ENCODE measurements at places on chromosomes 6 and 20.

GRCh38 chr20:41314386-41314785, 3.1 kb downstream of the ZHX3 start:
- DNase-seq = no peak

GRCh38 chr6:71414486-71414885, 125.9 kb downstream of the OGFRL1 start:
- DNase-seq = no peak

DNA sequence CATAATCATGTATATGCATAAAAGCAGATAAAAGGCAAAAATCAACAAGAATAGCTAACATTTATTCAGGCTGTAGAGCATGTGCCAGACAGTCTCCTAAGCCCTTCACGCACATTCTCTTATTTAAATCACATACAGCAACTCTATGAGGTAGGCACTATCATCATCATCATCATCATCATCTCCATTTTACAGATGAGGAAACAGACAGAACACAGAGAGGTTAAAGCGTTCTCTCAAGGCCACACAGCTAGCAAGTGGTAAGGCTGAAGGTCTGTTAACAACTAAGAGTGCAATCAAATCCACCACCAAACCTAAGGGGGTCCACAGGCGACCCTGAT, 857 bp upstream of the PLEKHG1 start:
- DNase-seq = no peak

DNA sequence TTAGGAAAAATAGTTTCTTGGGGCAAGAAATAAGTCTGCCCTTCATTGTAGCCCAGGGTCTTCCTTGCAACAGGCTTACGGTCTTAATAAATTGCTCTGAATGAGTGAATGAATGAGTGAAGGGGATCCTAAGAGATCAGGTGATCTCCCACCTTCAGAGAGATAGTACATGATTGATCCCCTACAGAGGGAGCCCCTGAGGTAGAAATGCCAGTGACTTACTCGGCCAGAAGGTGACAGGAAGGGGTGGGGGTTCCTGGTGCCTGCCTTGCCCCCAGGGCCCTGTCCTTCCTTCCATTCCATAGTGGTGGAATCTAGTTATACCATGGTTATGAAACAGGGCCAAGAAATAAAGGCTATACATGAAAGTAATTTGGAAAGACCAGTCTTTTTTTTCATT, 215.3 kb upstream of the SSTR4 start:
- DNase-seq = no peak

GRCh38 chr6:112160745-112161144, 73.4 kb downstream of the FAM229B start:
- DNase-seq = no peak

GRCh38 chr6:87858440-87858839, 156.4 kb upstream of the AKIRIN2 start:
- DNase-seq = no peak

DNA sequence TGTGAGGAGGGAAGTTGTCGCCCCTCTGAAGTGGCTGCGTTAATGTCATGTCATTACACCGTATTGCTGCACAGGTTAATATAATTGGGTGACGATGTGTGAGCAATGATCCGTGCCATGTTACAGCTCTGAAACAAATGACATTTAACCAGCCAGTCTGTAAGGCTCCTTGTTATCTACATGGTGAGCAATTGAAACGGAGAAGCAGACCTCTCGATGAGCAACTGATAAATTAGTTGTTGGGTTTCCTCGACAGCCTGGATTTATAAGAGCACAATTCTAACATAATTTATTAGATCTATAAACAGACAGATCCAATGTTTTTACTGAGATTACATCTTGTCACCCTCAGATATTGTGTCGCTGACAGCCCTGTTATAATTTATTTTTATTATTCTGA, 49.9 kb upstream of the MAFB start:
- DNase-seq = no peak

- DNase-seq = no peak
These were observed 13.7 kb downstream of the SLC22A23 start for GRCh38 chr6:3443221-3443515.

DNA sequence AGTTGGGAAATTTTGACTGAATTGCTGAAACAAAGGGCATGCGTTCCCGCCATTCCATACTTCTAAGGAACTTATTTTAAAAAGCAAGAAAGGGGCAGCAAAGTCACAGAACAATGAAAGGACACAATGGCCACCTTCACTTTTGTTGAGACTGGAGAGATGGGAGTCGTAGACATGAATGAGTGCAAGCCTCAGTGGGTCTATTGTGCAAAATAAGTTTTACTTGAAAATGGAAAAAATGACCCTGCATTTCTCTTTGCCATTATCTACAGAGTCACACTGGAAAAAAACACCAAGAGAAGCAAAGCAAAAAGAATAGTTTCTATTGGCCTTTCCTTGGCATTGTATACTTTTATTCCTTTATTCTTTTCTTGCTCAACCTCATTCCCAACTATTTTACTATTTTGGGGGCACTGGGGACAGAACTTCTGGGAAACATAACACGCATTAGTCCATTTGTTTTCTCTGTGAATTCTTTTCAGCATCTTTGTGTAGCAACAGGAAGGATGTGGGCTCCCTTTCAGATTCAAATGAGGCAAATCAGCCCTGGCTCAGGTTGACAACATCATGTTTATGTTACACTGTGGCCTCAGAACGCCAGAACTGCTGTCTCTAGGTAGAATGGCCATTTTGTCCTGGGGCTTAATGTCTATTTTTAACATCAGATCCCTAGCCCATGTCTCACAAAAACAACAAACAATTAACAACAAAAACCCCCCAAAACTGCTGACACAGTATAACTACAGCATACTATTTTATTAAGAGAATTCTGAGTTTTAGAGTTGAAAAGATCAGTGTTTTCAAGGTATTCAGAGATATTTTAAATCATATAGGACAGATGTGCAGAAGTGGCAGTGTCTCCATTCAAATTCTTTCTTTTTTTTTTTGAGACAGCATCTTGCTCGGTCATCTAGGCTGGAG, 122.2 kb downstream of the FYN start:
- no peak for DNase-seq

DNA sequence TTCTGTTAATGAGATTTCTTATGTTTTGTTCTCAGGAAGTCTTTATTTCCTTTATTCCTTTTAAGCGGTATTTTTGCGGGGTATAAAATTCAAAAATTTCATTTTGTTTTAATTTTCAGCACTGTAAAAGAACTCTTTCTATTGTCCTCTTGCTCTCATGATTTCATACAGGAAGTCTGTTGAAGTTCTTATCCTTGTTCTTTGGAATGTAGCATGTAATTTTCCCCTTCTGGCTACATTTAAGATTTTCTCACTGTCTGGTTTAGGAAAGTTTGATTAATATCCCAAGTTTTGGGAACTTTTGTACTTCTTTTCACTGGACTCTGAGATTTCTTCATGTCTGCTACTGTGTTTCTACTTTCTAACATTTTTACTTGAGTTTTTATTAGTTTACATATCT, 581.4 kb upstream of the GJE1 start:
- no peak for DNase-seq

GRCh38 chr6:142746524-142746923, 198.5 kb downstream of the HIVEP2 start:
- DNase-seq = peak; percentile 18

GRCh38 chr6:40972814-40973213, 66.2 kb downstream of the UNC5CL start:
- DNase-seq = no peak

- DNase-seq = no peak
These were observed 1.3 kb downstream of the AVP start for GRCh38 chr20:3082955-3083952.

GRCh38 chr6:56168596-56168995, 78.8 kb downstream of the COL21A1 start:
- DNase-seq = no peak

GRCh38 chr20:20364593-20365479, 3.1 kb upstream of the INSM1 start:
- DNase-seq = no peak

- no peak for DNase-seq
These were observed 32.1 kb downstream of the NEDD9 start for GRCh38 chr6:11200356-11200755.

DNA sequence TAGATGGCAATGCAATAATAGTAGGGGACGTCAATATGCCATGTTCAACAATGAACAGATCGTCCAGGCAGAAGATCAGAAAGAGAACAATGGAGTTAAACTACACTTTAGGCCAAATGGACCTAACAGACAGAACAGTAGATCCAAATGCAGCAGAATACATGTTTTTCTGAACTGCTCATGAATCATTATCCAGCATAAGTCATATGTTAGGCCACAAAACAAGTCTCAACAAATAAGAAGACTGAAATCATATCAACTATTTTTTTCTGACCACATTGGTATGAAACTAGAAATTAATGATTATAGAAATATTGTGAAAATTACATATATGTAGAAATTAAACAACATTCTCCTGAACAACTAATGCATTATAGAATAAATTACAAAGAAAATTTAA, 10.2 kb upstream of the DEFB125 start:
- no peak for DNase-seq

DNA sequence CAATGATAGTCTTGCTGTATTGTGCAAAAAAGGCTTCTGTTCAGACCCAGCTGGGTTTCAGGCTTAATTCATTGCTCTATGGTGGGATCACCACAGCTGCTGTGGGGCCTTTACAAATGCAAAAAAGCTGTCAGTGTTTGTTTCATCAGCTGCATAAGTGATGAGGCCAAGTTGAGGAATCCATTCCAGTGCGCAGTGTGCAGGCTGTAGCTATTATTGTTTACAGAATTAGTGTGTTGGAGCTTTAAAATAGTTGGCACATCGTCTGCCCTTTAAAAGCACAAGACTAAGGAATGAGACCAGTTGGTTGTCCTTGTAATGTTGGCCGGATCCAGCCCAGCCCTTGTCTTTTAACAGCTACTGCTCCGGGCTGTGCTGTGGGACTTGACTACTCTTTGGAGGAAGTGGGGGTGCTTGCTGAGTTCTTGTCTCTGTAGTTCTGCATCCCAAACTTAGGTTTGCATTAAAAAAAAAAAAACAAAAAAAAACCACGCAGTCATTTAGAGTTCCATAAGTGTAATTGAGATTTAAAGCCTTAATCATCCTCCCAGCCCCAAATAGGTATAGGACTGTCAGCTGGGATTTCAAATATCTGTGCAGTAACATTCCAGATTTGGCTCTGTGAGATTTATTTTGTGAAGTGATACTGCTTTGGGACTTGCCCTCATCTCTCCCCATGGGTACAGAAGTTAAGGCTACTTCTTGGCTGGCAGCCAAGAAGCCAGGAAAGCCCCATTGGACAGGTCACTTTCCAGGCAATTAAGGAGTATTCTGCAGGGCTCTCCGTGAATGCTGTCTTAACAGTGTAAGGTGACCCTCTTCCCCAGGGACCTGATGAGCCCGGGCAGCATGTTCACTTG, 19.3 kb downstream of the JARID2 start:
- DNase-seq = no peak

DNA sequence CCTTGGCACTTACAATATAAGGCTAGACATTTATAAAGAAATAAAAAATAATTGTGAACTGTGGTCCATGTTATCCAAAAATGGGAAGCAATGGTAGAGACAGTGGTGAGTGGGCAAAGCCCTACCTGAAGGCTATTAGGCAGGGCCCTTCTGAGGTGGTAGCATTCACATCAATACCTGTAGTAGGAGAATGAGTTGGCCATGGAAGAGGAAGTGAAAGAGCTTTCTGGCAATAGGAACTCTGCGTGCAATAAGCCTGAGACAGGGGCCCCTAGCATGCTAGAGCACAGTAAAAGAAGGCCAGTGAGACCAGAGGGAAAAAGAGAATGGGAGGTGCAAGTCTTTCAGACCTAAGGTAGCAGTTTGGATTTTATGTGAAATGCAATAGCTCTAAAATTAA, 754.5 kb downstream of the PTPRT start:
- DNase-seq = peak; percentile 15

GRCh38 chr20:1294497-1294896, 28.4 kb downstream of the SNPH start:
- DNase-seq = no peak

DNA sequence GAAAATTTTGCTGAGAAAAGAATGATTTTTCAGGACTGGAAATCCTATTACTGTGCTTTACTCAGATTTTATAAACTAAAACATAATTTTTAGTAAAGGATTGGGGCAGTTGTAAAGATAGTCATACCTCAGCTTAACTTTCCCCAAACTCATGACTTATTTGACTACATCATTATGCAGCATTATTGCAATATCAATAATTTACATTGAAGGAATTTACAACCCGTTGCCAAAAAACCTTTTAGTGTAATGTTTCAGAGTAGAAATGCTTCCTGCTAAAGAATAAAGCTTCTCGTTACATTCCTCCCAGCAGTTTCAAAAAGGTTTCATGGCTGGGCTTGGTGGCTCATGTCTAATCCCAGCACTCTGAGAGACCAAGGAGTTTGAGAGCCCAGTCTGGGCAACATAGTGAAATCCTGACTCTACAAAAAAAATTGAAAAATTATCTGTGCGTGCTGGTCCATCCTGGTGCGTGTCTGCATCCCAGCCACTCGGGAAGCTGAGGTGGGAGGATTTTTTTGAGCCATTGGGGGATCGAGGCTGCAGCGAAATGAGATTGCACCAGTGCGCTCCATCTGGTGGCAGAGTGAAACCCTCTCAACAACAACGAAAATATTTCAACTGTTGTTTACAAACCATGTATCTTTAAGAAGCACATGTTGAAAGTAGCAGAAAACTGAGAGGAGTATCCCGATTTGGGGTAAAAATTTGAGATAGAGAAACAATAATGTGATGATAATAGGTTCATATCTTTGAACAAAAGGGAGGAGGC, 4.4 kb downstream of the AMD1 start:
- no peak for DNase-seq

DNA sequence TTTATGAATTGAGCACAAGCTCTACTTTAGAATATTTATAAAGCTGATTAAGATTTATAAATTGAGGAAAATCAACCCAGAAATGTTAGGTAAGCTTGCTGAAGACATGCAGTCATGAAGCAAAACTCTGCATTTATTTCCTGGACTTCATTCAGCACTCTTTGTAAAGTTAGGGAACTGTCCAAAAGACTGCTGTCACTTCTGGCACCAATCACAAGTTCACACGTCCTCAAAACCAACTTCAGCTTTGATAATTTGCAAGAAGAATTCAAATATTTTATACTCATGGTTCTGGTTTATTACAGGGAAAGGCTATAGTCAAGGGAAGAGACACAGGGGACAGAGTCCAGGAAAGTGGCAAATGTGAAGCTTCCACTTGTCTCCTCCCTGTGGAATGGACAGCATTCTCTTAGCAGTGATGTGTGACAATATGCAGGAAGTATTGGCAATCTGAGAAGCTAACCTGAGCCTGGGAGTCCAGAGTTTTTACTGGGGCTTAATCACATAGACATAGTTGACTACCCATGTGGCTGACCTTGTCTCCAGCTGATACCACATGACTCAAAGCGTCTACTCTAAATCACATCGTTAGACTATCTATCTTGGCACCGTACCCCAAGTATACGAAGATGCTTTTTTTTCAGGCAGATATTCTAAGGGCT, 85.4 kb downstream of the PPP1R14C start:
- DNase-seq = no peak

GRCh38 chr20:31831211-31831610, 12.1 kb downstream of the MYLK2 start:
- DNase-seq = no peak
